ENCODE measurements at places on chromosomes 12 and 14.

- DNase-seq = no peak
Observed at GRCh38 chr14:102320671-102321455, 1.3 kb downstream of the ZNF839 start.

DNA sequence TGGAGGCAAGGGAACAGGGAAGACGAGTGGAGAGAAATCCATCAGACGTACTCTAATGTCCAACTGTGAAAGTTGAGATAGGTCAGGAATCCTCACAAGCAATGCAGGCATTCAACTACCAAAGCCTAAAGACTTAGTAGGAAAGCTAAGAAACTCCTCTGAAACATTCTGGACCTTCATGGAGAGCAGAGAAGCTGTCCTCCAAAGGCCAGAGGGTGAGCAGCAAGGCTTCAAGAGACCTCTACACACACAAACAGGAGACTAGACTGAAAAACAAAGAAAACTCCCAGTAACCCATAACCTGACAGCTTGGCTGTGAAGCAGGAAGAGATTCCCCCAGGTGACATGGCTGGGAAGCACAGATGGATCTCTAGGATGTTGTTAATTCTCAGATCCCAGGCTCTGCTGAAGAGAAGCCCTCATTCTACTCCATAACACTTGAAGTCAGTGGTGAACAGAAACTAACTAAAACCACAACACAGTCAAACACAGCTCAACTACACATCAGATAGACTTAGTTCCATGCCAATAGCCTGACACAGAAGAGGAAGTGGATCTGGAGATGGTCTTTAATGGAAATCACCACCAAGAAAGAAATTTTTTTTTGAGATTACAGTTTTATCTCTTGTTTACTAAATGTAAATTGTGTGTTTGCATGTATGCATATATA lies 23.2 kb upstream of the LYZ start:
- no peak for DNase-seq

DNA sequence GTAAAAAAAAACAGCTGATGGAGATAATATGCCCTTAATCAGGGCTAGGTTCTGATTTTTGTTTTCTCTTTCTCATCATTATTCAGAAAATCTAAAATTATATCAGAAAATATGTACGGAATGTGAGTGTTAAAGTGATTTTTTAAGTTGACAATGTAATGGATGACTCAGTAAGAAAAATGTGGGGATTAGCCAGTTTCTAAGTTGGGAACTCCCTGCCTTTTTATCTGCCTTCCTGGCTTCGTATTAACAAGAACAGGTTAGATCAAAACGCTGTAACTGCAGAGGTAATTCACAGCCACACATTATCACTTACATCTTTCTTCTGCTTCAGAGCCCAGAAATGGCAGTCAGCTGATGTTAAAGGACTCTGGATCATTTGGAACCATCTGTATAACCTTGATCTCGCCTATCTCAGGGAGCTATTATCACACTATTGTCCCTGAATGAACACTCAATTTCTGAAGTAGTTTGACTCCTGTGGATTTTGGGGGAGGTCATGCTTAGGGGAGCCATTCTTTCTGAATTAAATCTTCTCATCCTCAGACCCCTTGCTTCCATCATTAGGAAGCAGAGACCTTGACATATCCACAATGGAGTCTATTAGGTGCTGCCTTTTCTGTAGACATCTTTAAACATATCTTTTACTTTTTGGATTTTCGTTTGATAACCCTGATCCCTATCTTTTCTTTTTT lies 135.7 kb upstream of the SLC16A7 start:
- no peak for DNase-seq

DNA sequence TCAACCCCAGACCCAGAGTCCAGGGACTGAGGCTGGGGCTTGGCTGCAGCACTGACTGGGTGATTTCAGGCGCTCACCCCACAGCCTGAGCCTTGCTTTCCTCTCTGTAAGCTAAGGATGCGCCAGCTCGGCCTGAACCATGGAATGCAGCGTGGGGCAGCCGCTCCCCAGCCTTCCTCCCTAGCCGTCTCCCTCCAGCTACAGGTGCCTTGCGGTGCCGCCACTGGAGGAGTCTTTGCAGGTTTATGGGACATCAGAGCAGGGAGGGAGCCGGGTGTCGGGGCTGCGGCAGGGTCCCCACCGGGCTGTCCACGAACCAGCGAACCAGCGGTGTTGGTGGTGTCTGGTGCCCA lies 19.4 kb downstream of the PPP2R5C start:
- DNase-seq = no peak

GRCh38 chr12:113154351-113154973 lies 4.9 kb downstream of the CFAP73 start:
- DNase-seq = peak; percentile 23

GRCh38 chr12:22248121-22248520 lies 86.4 kb downstream of the ST8SIA1 start:
- no peak for DNase-seq

GRCh38 chr14:55103005-55103640 lies 25.9 kb upstream of the LGALS3 start:
- peak; percentile 54 for DNase-seq

GRCh38 chr14:21558703-21559170 lies 21.1 kb downstream of the OR10G3 start:
- no peak for DNase-seq

DNA sequence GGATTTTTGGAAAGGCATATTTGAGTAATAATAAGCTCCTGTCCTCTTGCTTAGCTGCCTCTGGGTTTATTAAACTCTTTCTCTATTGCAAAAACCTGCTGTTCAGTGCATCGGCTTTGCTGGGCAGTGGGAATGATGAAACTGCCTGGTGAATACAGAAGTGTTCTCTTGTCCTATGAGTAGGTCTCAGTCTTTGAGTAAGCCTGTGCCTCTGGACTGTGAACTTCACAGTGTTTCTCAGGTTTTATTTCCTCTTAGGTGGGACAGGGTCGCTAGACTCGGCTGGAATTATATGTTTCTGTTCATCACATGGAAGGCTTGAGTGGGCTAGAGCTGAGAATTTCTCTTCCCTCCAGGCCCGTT lies 46.4 kb downstream of the CRADD start:
- no peak for DNase-seq

- no peak for DNase-seq
Observed at GRCh38 chr14:60856111-60856510, 121.5 kb downstream of the MNAT1 start.

GRCh38 chr14:89617481-89618329 lies 200.7 kb upstream of the FOXN3 start:
- no peak for DNase-seq

DNA sequence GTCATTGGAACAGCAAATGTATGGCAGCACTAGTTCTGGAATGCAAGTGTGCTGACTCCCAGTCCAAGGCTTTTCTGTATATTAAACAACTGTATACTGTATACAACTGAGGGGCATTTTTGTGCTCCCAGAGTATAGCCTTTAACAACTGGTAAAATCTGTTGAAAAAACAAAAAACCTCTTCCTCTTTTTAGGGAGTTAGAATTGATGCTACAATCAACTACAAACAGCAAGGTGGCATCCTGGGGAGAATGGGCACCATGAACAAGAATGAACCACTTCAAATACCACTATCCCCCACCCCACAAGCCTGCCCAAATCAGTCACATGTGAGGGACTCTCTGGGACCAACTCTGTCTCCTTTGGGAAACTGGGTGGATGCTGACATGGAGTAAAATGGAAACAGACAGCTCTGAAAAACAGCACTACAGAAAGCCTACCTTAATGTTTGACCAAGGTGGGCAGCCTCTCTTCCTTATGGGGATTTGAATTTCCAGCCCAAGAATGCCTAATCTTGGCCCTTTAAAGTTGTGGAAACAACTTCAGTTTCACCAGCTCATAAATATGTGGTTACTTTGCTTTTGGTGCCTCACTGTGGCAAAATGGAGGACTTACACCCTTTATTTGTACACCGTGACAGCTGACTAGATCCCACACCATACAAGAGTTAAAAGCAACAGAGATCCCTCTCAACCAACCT lies 7.5 kb downstream of the VTI1B start:
- no peak for DNase-seq

DNA sequence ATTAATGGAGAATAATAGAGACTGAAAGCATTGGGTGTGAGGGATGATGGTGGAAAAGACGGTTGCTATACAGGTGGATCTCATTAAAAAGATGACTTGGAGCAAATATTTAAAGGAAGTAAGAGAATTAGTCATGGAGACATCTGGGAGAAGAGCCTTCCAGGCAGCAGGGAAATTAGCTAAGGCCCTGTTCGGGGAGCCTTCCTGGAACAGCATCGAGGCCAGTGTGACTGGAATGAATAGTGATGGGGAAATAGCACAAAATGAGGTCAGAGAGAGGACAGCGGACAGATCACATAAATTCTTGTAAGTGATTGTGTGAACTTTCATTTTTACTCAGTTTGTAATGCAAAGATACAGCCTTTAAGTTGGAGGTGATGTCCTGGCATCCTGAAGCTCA lies 842.3 kb downstream of the SLC6A15 start:
- DNase-seq = no peak

DNA sequence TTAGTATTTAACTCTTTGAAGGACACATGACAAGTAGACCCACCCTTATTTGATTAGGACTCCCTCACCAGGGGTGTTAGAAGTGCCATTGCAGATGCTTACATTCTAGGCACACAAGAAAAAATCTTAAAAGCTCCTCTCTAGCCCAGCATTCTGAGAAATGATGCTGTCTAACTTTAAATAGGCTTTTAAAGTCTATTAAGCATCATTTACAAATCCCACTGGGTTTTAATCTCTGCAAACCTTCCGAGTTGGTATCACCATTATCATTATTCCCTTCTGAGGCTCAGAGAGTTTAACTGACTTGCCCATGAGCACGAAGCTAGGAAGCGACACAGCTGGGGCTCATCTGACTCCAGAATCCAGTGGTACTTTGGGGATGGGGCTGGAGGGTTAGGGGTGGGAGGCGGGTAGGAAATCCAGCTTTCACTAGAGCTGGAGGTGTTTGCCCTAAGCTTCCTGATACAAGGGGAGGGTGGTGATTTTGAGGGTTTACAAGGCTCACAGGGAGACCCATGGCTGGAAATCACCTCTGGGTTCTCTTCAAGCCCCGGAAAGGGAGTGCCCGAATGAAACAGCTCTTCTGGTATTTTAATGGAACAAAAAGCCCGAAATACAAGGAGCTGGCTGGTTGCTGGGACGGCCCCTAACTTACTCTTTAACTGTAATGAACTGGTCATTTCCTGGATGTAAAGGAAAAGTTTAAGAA lies 109.2 kb upstream of the FUT8 start:
- peak; percentile 48 for DNase-seq

GRCh38 chr14:90617961-90618360 lies 198.3 kb downstream of the TTC7B start:
- DNase-seq = no peak

- no peak for DNase-seq
Observed at GRCh38 chr12:18907127-18907526, 169.2 kb downstream of the CAPZA3 start.

DNA sequence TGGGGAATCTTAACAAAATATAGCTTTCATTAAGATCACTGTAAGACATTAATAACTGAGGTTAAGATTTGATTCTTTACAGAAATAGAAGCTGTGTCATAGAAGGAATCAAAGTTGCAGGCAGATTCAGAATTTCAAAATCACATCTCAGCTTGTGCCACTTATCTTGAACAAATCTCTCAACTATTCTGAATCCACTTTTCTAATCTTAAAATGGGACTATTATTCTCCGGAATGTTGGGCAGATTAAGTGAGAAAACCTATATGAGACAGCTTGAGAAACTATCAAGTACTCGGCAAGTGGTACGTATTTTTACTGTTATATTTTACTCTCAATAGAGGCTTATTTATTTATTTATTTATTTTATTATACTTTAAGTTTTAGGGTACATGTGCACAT lies 28.4 kb downstream of the PZP start:
- no peak for DNase-seq

DNA sequence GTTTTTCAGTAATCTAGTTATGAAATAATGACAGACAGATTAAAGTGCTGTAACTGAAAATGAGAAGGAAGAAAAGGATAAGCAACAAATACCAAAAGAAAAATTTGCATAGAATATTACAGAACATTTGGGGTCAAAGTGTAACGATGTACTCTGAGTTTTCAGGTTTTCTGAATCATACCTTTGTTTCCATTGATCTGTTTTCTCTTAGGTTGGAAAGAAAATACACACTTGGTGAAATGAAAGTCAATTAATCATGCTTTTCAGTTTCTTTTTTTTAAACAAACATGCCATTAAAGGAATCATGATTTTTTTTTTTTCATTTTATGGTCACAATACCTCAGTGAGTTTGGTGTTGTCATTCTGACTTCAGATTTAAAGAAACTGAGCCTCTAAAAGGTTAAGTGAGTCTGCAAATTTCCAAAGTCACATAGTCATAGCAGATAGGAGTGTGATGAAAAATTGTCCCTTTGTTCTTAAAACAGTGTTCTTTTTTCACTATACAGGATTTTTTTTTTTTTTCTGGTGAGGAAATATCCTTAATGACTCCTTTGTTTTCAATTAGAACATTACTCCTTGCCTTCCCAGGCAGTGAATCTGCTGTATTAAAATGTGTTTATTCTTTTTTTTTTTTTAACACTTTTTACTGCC lies 35.9 kb upstream of the PZP start:
- no peak for DNase-seq

DNA sequence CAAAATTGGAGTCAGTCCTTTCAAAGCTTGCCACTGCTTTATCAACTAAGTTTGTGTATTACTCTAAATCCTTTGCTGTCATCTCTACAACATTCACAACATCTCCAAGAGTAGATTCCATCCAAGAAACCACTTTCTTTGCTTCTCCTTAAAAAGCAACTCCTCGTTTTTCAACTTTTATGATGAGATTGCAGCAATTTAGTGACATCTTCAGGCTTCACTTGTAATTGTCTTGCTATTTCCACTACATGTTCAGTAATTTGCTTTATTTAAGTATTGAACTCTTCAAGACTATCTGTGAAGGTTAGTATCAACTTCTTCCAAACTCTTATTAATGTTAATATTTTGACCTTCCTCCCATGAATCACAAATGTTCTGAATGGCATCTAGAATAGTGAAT lies 747.9 kb downstream of the TMTC2 start:
- DNase-seq = no peak

DNA sequence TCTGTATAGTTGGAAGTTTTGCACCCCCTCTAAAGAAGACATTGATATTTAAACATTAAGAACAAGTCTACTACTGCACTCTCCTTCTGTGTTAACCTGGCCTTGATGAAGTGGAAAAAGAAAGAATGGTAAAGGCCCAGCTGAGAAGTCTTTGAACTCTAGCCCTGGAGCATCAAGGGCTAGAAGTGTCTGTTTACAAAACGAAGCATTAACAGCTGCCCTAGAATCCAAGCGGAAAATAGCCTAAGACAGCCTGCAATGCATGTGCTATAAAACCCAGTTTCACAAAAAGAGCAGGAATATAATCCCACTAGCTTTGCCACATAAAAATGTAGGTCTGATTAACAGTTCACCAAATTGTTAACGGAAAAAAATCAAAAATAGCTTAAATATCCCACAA lies 60.5 kb downstream of the NUMB start:
- no peak for DNase-seq

- DNase-seq = peak; percentile 77
Observed at GRCh38 chr14:23056956-23057756, at the start of gene CDH24. Gene CDH24 (minus strand): TSS chr14:23057520. CDS start chr14:23055733, 1,787 bp downstream.

Measured in stimulated activated naive CD8-positive, alpha-beta T cell treated with anti-CD3 and anti-CD28 coated beads, Interleukin-15, Interleukin-2, amounts not matched to agents 100 U/mL and 50 U/mL, for 24 hours (primary cell).